ENCODE measurements at places on chromosomes 1 and 21.
A peak's percentile ranks its signal among the peaks of the same experiment; 100 is the strongest.

DNA sequence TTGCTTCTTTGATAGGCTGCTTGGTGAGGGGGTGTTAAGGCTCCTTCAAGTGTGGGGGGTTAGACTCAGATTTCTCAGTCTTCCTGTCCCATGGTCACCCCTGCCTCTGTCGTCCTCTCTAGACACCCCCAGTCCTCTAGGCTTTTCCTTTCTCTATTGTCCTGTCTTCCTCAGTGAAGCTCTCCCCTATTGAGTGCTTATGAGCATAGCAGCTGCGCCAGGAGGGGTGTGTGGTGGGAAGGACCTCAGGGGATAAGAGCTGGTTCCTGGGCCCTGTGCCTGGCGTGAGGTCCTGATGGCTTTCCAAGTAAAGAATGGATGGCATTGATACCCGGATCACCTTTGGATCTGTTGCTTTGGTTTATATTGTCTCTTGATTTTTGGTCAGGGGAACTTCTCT is 69.1 kb downstream of the DIP2A start:
- DNase-seq: no peak

- DNase-seq: no peak
Measured at GRCh38 chr1:66539491-66539890, 5.5 kb downstream of the SGIP1 start.

DNA sequence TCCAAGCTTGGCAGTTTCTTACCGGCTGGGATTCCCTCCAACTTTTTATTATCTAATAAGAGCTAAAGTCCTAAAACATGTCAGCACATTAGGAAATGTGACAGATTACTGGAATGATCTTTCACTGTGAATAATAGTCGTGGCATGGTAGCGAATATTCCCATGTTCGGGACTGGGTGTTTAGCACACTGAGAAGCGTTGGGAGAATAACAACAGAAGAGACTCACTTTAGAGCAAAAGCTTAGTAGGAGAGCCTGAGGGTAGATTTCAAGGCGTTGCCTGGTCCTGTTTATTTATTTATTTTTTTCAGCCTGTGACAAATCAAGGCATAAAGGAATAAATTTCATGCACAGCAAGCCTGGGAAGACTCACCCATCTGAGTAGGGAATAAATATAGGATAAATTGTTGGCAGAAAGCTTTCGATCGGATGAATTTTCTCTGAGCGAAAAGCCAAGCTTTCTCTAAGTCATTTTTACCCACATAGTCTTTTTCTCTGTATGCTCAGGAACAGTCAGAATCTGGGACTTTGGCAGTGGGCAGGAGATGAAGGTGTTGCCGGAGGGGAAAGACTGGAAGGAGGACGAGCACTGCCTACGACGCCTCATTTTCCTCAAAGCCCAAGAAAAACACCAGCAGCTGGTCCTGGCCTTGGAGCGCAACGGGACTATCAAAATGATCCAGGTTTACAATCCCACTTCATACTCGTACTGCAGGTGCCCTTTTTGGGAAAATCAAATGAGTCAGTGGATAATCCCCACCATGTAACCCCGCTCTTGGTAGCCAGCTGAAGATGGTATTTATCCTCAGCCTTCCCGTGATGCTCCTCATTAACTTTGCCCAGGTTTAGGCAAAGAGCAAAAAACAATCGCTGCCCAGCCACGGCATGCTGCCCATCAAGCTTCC is 97.2 kb downstream of the WDR64 start:
- DNase-seq: no peak

GRCh38 chr21:46111193-46111571 is 13.3 kb downstream of the COL6A2 start:
- no peak for DNase-seq

GRCh38 chr1:58149271-58149812 is 397.2 kb downstream of the OMA1 start:
- no peak for DNase-seq

DNA sequence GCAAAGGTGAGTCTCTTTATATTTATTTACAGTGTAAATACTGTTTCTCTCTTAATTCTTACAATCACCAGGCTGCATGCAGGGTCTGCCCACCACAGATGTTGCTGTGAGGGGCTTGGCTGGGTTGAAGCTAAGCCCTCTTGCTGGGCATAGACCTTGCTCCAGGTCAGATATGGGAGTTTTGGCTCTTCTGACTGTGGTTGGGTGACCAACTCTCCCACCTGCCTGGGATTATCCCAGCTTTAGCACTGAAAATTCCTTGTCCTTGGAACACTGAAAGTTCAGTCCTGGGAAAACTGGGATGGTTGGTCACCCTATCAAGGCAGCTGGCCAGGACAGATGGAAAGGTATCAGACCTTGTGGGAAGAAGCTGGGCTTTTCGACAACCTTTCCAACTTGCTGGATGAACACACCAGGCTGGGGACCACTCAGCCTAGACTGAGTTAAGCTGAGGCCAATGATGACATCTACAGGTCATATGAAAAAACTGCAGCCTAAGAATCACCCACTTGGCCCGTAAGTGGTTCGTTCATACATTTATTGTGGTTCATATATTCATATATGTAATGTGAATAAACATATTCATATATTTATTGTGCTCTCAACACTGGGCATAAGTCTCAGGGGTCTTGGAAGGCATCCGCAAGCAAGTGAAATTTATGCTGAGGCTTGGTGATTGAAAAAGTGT is 26.6 kb upstream of the HPDL start:
- peak; percentile 52 for DNase-seq
